ENCODE measurements at places on chromosomes 3 and 15.
A peak's percentile ranks its signal among the peaks of the same experiment; 100 is the strongest.

- DNase-seq: no peak
Observed at GRCh38 chr3:184377882-184378445, at the start of gene THPO. Gene THPO (minus strand): TSS chr3:184378207. CDS start chr3:184376259, 1,948 bp downstream.

GRCh38 chr3:45165497-45166283, 19.5 kb upstream of the CDCP1 start:
- no peak for DNase-seq

DNA sequence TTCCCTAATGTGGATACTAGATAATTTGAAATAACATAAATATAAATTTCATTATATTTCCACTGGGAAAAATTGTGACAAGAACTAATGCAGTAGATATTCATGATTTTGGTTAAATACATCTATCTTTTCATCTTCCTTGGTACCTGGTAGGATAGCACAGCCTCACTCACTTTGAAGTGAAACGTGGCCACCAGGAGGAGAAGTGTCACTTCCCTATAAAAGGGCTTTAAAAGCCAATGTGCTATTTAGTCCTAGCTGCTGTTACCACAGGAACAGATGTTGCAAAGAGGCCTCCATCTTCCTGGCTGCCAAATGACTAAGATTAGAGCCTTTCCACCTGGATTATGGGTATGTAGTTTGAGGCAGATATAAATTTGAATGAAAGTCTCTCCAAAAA, 140.0 kb downstream of the PLOD2 start:
- no peak for DNase-seq

- no peak for DNase-seq
Observed at GRCh38 chr3:64616953-64617352, 70.8 kb downstream of the ADAMTS9 start.

DNA sequence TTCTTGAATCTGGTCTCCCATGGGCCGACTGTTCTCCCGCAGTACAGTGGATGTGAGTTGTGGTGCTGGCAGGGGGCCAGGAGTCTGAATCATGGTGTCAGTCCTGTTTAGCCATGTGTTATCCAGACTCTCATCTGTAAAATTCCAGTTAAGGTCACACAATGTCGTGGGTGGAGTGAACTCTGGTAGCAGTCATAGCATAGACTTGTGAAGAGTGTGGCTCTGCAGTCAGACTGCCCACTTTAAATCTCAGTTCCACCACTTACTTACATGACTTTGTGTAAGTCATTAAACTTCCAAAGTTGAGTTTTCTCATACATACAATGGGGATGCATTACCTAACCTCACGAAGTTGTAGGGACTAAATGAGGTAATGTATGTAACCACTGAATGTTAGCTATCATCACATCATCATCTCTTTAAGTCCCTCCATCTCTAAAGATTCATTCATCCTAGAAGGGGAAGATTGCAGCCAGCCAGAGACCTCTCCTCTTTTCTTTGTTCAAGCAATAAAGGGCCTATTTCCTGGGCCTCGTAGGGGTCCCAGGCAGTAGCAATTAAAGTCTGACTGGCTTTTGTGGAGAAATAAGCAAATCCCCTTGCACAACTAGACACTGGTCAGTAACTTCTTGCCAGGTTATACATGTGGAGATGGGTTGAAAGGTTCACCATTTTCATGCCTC, 93.9 kb downstream of the PCCB start:
- DNase-seq: peak; percentile 4

DNA sequence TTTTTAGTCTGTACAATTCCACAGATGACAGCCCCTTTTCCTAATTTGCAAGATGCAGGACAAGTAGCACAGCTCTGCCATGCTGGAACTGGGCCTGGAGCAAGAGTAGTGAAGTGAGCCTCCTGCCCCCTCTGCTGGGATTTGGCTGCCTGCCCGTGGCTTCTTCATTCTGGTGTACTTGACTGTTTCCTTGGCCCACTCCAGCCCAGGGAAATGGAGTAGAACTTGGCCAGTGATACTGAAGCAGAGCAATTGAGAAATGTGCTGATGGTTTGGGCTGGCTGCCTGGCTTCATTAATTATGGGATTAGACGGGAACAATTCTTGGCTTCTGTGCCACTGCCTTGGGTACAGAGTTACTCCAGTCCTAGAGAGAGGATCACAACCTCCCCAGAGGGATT, 2.8 kb downstream of the GPD1L start:
- no peak for DNase-seq

- DNase-seq: no peak
Observed at GRCh38 chr3:125110016-125110875, 54.4 kb upstream of the HEG1 start.

DNA sequence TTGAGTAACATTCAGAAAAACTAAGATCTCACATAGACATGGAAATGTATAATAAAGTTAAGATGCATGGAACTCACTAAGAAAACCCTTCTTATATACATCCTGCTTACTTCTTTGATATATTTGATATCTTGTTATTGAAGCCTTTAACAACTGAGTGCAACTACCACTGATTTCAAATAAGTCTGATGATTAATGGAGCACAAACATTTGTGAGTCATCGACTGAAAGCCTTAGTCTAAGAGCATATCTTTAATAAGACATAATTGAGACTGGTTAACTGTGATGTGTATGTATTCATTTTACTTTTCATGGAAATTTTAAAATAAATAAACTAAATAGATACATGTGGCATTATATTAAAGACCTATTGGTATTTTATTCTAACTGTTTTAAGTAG, 740.5 kb downstream of the EPHA3 start:
- no peak for DNase-seq

All from CD4-positive, CD25-positive, alpha-beta regulatory T cell (primary cell).